ENCODE measurements at places on chromosomes 2 and 18.

GRCh38 chr2:235432741-235433520 lies 60.9 kb upstream of the AGAP1 start:
- DNase-seq: no peak

GRCh38 chr2:64056021-64056420 lies 36.8 kb upstream of the VPS54 start:
- no peak for DNase-seq

- no peak for DNase-seq
These were observed 279.8 kb downstream of the RBM43 start for GRCh38 chr2:150981826-150982225.

DNA sequence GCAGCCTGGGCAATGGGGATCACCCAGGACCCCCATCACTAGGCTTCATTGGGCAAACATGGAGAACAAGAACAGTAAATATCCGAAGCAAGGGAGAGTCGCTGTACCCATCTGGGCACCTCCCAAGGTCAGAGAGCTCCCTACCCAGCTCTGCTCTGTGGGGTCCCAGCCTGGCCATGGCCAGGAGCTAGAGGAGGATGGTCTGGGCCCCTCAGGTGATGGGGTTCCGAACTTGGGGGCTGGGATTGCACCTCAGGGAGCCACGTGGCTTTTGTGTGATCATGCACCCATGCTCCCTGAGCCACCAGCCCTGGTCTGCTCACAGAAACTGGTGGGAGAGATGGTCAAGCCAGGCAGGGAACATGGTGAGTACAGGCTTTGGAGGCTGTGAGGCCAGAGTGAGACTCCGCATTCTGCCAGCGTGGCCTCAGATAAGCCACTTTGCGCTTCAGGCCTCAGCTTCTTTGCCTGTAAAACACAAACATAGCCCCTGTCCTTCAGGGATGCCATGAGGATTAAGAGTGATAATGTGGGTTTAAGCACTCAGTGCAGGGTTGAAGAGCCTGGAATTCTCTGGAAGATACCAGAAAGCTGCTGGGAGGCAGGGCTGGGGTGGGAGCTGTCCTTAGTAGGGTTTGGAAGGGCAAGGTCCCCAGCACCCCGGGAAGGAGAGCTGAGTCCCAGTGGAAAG lies 3.0 kb upstream of the NMUR1 start:
- DNase-seq: no peak

DNA sequence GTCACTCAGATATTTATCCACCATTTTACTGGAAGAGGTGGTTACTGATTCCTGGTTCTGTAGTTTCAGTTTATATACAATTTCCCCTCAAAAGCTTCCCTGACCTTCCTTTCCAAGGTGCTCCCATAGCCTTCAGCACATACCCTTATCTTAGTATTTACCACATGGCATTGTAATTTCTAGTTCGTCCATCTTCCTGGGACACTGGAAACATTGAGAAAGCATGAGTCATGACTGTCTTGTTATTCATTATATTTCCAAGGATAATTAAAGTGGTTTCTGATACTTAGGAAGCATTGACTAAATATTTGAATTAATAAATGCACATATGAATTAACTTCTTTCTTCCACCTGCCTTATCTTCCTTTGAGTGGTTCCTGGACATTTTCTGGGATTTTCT lies 203.8 kb downstream of the ETAA1 start:
- no peak for DNase-seq

GRCh38 chr18:3810296-3810695 lies 360.3 kb downstream of the TGIF1 start:
- no peak for DNase-seq

GRCh38 chr2:10355471-10356438 lies 53.1 kb downstream of the HPCAL1 start:
- DNase-seq: no peak

DNA sequence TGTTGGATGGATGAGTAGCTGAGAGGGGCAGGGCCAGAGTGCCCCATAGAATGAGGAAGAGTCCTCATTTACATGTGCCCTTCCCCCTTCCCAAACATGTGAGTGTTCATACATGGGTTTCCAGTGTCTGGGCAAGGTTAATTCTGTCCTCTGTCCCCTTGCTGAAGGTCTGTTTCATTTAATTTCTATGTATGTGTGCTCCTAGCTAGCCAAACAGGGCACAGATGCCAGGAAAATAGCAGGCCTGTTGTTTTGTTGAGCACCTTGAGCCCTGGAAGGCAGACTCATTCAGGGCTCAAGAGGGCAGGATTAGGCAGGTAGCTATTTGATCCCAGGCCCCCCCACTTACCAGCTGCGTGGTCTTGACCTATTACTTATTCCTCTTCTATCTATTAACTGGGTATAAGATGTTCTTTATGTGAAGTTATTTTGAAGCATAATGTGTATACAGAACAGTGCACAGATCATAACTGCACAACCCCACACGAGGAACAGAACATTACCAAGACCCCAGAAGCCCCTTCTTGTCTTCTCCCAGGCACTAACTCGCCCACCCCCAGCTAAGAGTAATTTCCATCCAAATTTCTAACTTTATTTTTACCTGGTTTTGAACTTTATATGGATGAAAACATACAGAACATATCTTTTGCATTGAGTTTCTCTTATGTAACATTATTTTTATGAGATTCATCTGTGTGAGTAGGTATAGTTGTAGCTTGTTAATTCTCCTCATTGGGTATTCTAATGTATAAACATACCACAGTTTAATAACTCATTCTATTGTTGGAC lies 164.3 kb downstream of the RPIA start:
- no peak for DNase-seq

GRCh38 chr18:40686836-40687235 lies 1268.2 kb upstream of the PIK3C3 start:
- DNase-seq: no peak

DNA sequence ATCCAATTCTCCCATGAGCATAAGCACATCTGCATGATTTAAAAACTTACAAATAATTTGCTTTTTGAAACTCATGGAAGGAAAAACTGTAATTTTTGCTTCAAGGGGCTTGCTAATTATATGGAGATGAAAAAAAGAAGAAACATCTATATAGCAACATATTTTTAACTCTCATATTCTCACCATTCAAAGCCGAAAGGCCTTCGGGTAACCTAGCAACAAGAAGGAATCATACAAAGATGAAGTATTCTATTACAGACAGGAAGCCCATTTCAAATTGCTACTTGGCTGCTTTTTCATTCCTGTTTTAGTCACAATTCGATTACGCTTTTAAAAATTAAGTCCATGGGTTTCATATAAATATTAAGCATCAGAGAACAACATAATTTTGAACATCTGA lies 39.2 kb upstream of the RNU4ATAC start:
- DNase-seq: no peak

DNA sequence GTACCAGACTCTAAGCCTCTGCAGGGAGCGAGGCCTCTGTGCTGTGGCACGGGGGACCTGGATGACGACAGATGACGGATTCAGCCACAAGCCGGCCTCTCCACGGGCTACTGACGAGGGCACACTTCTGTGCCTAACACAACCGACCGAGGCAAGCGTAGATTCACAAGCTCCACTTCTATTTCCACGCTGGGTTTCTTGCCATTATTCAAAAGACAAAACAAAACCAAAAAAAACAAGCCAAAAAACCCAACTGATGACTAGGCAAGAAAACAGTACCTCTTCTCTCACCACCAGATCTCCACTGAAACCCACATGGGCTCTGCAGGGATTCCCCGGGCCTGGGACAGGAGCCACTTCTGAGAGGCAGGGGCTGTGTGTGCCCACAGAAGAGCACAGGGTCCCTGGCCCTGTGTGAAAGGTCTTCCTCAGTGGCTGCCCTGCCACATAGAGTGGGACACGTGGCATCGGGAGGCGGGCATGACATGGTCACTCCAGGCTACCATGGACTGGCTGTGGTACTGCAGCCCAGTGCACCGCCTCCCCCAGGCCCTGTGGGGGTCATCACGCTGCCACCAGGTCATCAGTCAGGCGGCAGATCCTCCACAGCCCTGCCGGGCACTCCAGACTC lies 254.7 kb downstream of the HDAC4 start:
- DNase-seq: no peak

DNA sequence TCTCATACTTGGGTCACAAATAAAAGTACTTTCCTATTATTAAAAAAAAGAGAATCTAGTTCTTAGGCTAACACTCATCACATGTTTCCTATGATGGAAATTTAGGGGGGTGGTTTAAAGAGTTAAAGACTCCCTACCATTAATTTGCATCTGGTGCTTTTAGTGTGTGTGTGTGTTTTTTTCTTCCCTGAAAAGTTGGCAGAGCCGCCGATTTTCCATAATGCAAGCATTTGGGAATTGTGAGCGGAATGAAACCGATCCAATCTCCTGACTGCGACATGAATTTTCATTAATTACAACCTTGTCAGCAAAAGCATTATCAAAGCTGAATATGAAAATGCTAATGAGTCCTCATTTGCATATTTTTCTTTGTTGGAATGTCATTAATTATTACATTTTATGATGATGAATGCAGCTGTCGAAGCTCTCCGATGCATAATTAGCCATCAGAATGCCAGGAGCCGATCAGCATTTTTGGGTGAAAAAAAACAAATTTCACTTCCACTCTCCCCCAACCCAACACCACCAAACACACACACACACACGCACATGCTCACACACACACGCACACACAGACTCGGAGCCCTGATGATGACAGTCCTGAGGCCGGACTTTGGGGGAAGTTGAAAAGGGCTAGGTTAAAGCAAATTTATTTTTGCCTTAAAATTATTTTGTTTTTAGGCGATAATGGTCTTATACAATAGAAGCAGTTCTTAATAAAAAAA lies 165.4 kb downstream of the TCF4 start:
- no peak for DNase-seq

DNA sequence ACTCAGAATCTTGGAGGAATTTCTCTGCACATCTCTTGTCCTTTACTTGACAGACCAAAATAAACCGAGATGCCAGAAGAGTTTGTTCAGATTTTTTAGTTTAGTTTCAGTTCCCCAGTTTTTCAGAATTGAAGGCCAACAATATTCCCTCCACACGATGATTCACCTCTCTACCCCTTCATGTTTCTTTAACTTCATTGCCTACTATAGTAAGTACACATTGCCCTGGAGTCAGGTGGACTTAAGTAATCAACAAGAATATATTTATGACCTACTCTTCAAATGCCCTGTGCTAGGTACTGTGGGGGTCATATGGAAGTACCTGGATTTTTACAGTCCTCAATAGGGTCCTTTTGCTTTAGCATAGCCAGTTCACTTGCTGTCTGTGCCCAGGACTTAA lies 79.6 kb upstream of the CTLA4 start:
- no peak for DNase-seq

DNA sequence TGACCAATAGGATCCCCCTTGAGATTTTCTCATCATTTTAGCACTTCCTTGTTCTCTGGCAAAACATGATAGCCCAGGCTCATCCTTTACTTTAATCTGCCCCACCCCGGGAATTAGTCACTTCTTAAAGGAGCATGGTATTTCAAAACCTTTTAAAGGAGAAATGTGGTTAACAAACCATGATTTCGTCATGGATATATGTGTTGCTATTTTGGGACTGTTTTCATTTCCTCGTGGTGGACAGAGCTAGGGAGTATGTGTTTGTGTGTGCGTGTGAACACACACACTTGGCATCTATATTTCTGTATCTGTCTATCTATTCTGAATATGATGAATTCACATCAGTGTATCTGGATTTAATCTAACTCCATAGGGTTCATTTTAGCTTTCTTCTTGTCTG lies 128.1 kb downstream of the BIRC6 start:
- no peak for DNase-seq

- no peak for DNase-seq
These were observed 51.0 kb upstream of the RAB27B start for GRCh38 chr18:54777118-54777791.

GRCh38 chr18:10840743-10841142 lies 308.6 kb downstream of the PIEZO2 start:
- no peak for DNase-seq

DNA sequence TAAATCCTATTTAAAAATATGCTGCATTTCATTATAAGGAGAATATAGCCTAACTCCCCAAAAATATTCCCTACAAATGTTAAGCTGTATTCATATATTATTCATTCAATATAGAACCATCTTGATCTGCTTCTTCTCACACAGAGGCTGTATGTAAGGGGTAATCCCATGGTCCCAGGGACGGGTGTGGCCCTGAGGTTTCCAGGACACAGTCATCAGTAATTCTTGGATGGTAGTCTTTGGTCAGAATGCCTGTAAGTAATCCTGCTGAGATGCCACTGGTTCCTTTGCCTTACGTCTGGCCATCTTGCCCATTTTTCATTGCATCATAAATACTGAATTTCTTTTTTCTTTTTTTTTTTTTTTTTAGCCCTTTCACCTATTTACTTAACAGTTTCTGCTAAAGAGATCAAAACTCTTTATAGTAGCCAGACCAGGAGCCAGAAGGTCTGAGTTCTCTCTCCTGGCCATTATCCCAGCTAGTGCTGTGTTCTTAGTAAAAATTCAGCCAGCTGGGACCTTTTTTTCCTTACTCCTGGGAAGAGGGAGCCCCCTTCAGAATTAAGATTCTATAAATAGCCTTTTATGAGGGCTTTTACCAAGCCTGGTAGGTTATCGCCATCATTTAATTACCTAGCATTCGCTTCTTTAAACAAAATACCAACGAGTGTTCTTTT lies 134.9 kb downstream of the SOX11 start:
- no peak for DNase-seq

DNA sequence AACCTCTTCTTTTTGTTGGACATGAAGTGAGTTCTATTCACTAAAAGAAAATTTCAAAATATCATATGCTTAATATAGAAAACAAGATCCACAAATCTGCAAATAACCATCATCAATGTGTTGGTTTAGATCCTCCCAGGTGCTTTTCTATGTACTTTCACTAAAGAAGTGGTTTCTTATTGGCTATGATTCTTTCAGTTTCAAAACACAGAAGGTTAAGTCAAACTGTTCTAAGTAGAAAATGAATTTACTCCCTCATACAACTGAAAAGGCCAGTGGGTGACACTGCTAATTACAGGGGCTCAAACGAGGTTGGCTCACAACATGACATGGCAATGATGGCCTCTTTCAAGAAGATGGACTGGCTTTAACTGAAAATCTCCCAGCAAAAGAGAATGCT lies 111.7 kb downstream of the GALR1 start:
- no peak for DNase-seq

DNA sequence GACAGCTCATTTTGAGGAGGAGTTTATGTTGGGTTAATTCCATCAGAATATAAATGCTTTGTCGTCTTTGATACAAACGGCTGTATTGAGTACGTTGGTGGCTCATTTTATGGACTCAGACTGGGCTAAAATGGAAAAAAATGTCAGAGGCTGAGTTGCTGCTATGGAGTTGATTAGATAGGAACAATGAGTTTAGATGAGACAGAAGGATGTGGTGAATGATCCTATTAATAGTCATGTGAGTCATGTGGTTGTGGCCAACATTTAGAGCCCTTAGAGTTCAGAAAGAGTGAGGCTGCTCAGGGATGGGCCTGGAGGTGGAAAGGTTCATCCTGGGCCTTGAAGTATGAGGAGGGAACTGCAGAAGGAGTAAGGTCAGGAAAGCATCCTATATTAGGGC lies 434.2 kb downstream of the MEIS1 start:
- no peak for DNase-seq

GRCh38 chr18:46310258-46310657 lies 206.1 kb downstream of the HAUS1 start:
- DNase-seq: no peak

GRCh38 chr18:48683661-48684060 lies 144.8 kb downstream of the CTIF start:
- no peak for DNase-seq
